ENCODE measurements at places on chromosomes 3 and 15.

- DNase-seq = no peak
Observed at GRCh38 chr3:150460484-150460883, 52.4 kb downstream of the TSC22D2 start.

DNA sequence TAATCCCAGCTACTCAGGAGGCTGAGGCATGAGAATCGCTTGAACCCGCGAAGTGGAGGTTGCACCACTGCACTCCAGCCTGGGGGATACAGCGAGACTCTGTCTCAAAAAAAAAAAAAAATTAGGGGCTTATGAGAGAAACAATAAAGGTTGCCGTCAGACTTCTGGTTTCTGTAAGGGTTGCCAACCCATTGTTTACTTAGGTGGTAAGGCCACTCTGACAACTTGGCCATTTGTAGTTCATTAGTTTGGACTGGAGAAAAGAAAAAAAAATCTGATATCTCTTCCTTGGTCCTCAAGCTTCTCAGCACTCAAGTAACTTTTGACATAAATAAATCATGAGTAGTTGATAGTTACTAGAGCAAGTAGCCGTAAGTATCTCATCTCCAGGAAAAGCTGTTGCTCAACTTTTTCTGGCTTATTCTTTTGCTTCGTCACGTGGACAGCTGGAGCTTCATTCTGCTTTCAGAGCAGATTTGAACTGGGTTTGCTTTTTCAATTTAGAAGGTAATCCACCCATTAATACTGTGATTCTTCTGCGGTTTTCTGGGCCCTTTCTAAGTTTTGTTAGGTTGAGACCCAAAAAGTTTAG, 9.4 kb downstream of the SNX1 start:
- DNase-seq = peak; percentile 60

DNA sequence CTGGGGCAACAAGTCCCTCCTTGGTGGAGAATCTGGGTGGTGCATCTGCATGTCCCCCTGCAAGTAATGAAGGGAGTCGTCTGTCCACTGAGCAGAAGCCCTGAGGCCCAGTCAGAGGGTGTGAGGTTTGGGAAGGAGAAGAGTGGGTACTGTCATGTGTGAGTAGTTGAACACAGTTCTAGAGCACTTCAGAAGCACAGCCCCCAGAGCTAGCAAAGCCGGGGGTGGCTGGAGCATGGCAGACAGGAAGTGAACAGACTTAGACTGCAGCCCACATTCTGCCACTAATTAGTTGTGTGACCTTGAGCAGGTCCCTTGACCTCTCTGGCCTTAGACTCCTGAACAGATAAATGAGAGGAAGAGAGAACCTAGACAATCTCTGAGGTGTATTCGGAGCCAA, 207.6 kb downstream of the UACA start:
- DNase-seq = no peak

GRCh38 chr3:194389269-194389668, 9.8 kb downstream of the GP5 start:
- no peak for DNase-seq

DNA sequence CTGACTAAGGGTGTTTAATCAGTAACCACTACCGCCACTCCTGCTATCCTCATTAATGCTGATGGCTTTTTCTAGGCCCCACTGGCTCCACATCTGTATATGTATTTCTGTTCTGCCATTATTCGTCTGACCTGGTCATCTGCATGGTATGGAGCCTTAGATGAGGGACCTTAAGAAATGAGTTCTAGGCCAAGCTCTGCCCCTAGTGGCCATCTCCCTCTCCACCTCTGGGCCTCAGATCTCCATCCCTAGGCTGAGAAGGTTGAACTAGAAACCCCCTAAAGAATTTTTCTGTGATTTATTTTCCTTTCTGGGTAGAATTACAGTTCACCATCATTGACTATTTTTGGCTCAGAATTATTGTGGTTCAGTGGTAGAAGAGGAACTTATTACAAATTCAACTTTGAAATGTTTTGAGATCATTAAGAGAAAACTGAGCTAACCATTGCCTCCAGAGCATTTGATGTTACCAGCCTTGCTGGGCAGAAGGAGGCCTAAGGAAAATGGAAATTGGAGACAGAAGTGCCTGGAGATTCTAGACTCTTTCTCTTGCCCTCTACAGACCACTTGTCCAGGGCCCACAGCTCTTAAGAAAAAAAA, 325.2 kb upstream of the NR2E3 start:
- DNase-seq = peak; percentile 10

DNA sequence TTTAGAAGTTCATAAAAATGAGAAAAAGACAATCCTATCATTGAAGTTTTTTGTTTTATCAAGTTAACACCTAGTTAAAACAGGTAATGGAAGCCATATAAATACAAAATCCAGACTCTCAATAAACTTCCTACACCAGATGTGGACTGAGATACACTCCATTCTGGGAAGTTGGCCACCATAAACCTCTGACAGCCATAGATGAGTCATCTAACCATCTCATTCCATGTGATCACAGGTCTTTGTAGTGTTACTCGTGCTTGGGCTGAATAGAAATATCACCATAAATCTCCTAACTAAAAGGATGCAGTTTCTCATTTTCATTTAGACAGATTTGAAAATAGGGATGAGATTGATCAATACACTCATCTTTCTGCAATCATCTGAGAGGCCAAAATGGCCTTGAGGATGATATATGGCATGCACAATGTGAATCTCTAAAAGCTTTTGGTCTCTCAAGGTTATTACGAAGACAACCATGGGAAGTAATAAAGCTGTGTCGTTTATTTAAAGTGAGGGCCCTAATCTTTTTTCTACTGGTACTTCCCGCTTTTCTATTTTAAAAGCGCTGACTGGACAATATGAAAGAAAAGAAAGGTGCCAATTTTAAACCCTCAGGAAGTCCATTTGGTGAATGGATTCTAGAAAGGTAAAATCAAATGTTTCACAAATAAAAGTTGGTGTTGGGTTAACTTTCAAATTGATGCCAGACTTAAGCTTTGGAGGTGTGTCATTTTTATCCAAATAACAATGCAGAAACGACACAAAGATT, 155.5 kb downstream of the POLR2M start:
- peak; percentile 67 for DNase-seq
